ENCODE measurements at places on chromosomes 5 and 9.

- DNase-seq: no peak
These were observed 5.4 kb downstream of the ISL1 start for GRCh38 chr5:51388488-51389287.

GRCh38 chr9:94925751-94926430, 199.4 kb downstream of the AOPEP start:
- DNase-seq: no peak

DNA sequence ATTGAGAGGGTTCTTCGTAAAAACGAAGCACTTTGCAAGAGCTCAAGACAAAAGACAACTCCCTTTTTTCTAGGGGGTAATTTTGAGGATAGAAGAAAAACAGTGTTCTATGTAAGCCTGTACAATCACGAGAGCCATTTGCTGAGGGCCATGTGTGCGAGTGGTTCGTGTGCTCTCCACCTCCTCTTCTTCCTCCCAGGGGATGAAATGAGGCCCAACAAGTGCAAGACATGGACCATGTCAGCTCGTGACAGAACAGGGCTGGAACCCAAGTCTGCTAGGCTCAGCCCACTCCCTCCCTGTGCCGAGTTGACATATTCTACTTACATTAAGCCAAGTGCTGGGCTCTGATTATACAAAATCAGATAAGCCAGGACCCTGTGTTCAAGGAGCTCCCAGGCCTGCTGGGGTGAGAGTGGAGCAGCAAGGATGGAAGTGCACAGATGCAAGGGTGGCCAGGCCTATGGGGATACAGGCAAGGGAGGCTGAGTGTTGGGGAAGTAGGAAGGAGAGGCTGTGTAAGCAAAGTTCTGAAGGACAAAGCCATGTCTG, 97.9 kb upstream of the MSX2 start:
- DNase-seq: no peak

DNA sequence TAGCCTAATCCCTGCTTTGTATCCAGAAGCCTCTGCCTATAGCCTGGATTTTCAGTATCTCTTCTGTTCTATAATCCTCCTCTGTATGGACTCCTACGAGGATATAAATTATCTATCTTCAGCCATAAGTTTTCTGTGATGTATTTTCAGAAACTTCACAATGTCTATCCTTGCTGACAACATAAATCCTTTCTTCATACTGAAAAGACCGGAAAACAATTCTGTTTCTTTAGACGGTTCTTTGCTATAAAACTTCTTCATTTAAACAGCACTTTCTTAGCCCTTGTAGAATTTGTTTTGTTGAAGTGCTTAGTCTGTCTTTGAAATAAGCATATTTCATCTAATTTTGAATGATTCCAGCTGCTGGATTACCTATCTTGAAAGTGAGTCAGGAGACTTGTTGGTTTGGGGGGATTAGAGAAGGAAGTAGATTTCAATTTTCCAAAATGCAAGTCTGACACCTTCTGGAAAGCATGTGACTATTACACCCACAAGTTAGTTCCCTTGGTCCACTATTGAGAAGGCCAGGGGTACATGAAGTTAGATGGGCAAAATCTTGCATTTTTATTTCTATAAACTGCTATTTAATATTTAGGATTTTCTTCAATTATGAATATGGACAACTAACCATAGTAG, 96.3 kb upstream of the RANBP3L start:
- no peak for DNase-seq

GRCh38 chr5:139709582-139710318, 61.6 kb downstream of the CXXC5 start:
- no peak for DNase-seq

DNA sequence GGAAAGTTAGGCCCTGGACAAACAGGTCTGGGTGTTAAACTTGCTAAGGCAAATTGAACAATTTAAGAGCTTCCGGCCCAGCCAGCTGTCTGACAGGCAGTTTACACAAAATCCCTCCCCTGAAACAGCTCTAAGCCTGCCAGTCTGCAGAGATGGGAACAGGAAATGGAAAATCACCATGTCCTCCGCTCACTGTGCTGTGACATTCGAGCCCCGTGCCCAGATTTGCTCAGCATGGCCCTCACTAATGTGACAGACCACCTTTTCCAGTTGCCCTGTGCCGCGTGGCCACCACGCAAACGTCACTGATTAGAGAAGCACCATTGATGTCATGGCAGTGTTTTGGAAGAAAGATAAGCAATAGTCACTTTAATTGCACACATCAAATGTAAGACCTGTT, 41.0 kb downstream of the CCNJL start:
- no peak for DNase-seq

GRCh38 chr9:87567983-87568382, 70.3 kb downstream of the DAPK1 start:
- no peak for DNase-seq

DNA sequence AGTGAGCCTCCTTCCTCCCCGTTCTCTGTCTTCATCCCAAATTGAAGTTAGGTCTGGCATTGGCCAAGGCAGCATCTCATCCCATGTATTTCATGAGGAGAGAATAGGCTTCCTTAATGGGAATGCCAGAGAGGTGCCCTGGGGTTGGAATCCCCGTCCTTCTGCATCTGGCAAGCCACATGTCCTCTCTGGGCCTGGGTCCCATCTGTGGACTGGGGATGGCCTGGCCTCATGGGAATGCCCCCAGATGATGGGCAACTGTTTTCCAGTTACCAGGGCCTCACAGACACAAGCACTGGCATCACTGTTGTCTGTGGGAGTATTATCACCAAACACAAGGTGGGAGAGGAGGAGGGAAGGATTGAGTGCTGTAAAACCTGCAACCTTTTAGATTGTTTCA, 153.9 kb downstream of the FSTL4 start:
- DNase-seq: no peak

DNA sequence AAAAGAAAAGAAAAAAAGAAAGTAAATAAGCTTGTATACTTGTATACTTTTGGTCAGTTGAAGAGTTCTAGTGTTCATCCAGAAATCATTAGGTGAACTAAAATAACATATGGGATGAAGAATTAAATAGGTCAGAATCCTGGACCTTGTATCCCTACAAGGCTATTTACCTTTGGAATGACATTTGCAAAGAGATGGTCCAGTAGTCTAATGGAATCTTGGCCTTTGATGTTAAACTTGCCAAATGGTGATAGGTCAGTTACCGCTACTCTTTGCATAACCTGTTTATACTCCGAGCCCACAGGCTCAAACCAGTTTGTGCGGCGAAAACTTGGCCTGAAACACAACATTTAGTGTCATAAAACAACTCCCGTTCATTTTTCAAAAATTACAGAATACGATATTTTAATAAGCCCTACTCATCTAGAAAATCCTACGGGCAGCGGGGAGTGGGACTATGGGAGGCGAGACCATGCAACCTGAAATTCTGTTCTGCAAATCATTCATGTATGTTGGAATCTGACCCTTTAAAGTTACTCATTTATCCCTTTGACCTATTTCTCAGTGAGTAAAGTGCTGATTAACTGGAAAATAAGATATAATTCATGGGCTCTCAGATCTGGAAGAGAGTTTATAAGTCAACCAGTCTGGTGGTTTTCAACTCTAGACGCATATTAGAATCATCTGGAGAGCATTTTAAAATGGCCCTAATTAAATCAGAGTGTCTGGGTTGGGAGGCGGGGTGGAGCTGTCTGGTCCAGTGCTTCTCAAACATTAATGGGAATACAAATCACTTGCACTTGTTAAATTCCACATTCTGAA, 38.6 kb downstream of the DMGDH start:
- no peak for DNase-seq

DNA sequence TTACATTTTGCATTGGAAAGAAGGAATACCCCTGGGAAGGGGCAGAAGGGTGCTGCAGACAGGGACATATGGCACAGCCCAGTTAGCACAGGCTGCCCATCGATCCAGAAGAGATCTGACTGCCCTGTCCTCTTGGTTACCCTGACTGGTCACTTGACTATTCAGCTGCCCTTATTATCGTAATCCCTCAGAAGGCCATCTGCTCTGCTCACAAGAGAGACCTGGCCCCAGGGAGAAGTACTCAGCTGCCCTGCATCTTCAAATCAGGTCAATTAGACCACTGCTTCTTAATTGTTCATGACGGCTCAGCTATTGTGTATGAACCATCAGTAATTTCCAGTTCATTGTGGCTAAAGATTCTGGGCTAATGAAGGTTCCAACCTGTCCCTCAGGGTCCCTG, 345.0 kb downstream of the TLE1 start:
- DNase-seq: no peak

- DNase-seq: no peak
These were observed 4.4 kb downstream of the CEP72 start for GRCh38 chr5:616484-617039.

DNA sequence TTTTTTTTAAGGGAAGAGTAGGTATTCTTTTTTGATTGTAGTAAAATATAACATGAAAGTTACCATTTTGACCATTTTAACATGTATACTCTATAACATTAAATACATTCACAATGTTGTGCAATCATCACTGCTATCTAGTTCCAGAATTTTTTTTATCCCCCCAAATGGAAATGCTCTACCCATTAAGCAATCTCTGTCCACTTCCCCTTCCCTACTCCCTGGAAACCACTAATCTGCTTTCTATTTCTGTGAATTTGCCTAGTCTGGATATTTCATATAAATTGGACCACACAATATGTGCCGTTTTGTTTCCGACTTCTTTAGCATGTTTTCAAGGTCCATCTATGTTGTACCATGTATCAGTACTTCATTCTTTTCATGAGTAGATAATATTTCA, 429.5 kb downstream of the TLE1 start:
- DNase-seq: no peak

DNA sequence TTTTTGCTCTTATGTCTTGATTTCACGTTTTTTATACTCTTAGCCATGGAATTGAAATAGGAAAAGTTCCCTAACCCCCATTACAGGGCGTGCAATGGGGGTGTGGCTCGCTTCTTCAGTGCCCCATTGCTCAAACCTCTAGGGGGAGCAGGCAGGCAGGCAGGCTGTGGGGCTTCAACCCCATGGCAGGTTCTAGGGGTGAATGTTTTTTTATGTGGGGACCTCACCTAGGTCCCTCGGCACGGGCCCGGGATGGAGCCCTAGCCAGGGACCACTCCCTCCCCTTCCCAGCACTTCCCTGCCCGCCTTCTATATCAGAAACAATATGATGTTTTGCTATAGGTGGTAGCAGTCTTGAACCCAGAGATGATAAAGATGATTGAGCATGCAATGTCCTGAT, 221.3 kb upstream of the SMC2 start:
- DNase-seq: no peak

DNA sequence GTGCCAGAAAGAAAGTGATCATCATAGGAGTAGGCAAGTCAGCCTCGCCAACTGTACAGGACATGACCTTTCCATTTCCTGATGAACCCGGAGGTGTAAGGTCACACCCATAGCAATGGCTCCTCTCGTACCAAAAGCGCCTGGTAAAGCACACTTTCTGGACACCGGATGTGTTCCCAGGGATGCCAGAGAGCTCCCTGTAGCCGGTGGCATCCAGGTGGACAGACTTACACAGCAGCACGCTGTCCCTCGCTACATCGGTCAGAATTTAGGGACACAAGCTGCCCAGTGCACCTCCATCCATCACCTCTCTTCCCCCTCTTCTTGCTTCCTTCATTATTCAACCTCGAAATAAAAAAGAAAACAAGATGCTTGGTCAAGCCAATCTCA, 105.4 kb downstream of the SYK start:
- no peak for DNase-seq

DNA sequence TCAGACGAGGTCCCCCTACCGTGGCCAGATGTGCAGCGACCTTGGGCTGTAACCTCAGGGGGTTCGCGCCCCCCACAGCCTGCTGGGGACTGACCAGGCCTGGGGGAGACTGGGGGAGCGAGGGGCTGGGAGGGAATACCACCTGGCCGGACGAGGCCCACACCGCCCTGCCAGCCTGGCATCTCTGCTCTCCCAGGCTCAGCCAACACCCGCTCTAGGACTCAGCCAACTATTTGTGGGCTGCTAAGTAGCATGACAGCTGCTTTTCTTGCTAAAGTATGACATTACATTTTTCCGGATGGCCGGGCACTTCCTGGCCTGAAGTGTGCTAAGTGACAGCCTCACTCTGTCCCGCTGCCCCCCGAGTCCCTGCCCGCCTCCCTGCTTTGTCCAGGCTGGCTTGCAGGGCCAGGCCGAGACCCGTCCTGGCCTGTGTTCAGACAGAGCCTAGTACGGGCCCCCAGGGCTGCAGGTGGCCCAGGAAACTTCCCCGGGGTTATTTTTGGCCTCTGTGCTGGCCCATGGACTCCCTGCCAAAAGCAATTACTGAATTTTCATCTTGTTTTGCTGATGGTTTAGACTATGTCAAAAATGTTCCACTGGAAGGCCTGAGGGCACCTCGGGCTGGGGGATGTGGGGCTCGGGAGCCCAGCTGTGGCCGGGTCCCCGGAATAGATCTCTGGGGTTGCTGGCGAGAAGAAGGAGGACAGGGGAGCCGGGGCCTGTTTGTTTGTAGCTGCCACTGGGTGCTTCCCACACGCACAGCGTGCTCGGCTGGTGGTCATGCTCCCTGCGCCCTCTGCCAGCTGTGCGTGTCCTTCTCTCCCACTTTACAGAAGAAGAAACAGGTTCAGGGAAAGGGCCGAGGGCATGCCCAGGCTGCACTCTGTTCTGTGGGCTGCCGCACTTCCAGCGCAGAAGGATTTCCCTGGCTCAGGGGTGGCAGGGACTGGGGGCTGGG, 13.4 kb upstream of the SLC2A6 start:
- DNase-seq: no peak

DNA sequence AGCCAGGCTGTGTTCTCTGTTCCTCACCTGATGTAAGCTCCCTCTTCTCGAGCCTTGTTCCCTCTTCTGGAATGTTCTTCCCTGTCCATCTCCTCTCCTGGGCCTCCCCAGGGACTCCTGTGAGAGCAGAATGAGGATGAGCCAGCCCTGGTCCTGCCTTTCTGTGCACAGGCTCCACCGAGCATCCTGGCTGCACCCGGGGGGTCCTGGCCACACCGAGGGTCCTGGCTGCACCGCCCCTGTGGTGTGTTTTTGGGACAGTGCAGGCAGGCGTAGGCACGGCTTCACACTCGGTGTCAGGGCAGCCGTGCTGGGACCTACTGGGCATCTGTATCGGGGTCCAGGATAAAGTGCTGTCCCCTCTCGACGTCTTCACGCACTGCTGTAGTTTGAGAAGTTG, 17.8 kb downstream of the FBXW5 start:
- no peak for DNase-seq

GRCh38 chr9:74770508-74771261, 117.0 kb downstream of the TRPM6 start:
- DNase-seq: no peak

GRCh38 chr9:2281031-2281802, 266.1 kb downstream of the SMARCA2 start:
- peak; percentile 48 for DNase-seq

- no peak for DNase-seq
These were observed 85.8 kb downstream of the PLPPR1 start for GRCh38 chr9:101114317-101114716.

- no peak for DNase-seq
These were observed 129.8 kb upstream of the SLC24A2 start for GRCh38 chr9:19918630-19919029.

- no peak for DNase-seq
These were observed 97.5 kb downstream of the VAV2 start for GRCh38 chr9:133894377-133895321.
